ENCODE measurements at places on chromosomes 7 and 10.

DNA sequence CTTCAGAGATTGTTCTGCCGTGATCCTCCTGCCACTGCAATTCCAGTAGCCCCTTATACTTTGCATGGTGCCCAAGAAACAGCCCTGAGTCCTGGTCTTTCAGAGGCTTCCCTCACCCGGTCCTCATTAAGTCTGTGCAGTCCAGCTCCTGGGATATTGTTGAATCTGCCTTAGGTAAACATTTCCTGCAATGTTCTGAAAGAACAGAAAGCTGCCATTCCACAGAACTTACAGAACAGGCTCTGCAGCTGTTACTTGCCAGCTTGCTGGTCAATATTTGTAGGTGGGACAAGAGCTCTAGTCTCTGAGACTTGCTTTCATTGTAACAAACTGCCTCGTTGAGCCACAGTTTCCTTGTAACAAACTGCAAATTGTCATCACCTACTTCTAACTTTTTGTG, 115.0 kb upstream of the KIF5B start:
- no peak for DNase-seq

- DNase-seq = no peak
Observed at GRCh38 chr10:93872375-93873158, 21.2 kb upstream of the SLC35G1 start.

- DNase-seq = no peak
Observed at GRCh38 chr10:125448596-125448995, 234.4 kb downstream of the TEX36 start.

DNA sequence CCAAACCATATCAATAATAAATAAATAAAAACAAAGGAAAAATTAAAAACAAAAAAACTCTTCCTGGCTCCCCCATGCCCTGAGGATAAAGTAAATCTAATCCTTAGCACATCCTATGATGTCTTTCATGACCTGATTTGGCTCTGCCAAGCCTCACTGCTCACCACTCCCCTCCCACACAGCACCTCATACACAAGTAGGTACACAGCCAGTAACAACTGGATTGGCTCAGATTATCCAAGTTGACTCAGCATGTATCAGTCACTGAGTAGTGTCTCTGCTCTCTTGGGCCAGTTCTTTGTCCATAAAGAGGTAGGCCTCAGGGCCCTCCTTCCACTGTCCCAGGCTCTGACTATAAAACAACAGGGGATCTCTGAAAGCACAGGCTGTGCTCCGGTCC, 99.6 kb downstream of the STRA8 start:
- DNase-seq = no peak

GRCh38 chr10:18229826-18230225, 89.6 kb downstream of the CACNB2 start:
- DNase-seq = no peak

DNA sequence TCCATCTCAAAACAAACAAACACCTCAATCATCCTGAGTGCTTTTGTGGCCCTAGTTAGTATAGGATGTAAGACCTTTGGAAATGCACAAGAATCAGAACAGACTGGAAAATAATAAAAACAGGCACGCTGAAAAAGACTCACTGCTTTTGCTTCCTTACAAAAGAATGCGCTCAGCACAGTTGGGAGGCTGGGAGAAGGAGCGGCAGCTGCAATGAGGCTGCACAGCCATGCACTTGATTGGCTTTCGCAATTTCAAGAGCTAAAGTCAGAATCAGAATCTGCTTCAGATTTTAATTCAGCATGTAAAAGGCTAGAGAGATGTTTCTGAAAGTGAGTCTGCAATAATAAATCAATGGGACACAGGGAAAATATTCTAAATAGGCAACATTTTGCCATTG, 97.2 kb downstream of the FRMD4A start:
- no peak for DNase-seq

DNA sequence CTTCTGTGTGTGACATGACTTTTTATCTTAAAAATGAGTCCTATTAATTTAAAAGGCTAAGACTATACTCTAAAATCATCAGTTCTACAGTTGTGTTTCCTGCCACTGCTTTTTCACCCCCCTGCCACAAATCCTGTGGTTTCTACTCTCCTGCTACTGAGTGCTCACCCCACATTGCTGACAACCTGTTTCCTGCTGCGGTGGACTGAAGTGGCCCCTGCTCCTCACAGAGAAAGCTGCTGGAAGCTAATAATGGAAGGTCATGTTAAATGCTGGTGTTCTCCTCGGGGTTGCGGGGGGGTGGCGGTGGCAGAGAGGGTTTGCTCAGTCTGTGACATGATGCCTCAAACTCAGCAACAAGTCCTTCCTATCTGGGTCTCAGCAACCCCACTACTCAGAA, 113.2 kb upstream of the INHBA start:
- DNase-seq = no peak

DNA sequence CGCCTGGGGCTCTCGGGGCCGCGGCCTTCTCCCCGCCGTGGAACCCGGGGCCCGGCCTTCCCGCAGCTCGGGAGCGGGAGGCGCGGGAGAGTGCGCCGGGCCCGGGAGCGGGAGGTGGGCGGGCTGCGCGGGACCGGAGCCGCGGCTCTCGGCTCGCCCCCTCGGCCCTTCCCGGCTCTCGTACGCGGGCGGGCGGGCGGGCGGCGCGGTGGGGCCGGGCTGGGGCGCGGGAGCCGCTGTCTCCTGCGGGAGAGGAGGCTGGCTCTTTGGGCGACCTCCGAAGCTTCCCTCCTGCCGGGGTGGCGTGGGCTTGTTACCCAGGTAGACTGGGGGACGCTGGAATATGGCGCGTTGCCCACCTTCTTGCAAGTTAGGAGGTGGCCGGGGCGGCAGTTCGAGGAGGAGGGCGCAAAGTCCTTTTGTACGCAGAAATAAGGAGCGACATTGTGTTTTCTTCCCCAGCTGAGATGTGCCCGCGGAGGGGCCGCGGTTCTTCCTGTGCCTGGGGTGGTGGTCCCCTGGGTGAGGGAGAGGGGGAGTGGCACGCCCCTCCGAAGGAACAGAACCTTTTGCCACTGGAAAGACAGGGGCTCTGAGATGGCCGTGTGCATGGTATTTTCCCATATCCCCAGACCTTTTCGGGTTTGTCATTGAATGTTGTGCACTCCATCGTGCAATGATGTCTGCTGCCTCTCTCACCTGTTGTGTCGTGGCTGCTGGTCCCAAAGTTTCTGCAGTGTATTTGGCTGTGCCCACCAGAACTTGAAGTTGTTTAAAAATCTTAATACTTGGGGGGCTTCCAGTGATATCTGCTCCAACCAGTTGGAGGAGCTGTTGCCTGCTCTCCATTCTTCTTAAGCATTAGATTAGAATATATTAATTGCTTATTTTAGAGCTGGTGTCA, 844 bp downstream of the NRF1 start:
- peak; percentile 68 for DNase-seq

Measured in ovary (tissue), 10 donors.